G401 (cell line): ENCODE measurements at places on chromosomes 6 and 20. TPM values are rescaled to one million over a fixed set of nuclear protein-coding genes. Genes with fewer than 3 reads are reported as not detected.

DNA sequence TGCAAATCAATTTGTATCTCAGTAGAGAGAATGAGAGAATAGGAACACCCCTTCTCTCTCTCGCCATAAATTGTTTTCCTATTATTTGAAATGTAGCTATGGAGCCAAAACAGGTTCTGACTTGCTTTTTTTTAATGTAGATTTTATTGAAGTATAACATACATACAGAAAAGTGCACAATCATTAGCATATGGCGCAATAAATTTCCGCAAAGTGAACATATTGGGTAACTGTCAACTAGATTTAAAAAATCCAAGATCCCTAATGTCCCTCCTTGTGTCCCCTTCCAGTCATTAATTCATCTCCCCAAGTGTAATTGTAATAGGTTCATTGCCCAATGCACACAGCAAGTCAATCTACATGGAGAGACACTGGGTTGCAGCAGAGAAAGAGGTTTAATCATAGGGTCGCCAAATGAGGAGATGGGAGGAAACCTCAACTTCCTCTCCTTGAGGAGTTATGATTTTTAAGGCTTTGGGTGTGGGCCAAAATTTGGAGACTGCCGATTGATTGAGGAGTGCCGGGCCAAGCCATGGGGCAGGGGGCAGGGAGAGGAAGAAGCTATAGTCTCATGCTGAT, 43.3 kb upstream of the TGM3 start:
- DNase-seq: no peak

DNA sequence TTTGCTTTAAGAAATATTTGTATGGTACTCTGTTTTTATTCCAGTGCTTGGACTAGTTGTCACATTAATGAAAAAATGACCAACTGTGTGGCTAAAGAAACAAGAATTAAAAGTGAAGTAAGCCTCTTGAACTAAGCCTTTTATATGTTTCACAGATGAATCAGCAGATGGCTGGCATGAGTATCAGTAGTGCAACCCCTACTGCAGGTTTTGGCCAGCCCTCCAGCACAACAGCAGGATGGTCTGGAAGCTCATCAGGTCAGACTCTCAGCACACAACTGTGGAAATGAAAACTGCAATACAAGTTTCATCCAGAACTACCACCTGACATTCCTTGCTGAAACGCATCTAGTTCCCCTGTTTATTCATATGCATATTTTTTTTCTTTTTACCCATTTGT, 96.8 kb downstream of the B3GAT2 start:
- DNase-seq: peak; percentile 79

GRCh38 chr6:151263967-151264366, 24.2 kb downstream of the AKAP12 start:
- DNase-seq: no peak

HLA-DRB5 gene
- total RNA-seq: not detected in 2 replicates

WFDC12 gene
- total RNA-seq: not detected in 2 replicates

GRCh38 chr6:97240222-97240621, 42.8 kb downstream of the MMS22L start:
- DNase-seq: no peak

DNA sequence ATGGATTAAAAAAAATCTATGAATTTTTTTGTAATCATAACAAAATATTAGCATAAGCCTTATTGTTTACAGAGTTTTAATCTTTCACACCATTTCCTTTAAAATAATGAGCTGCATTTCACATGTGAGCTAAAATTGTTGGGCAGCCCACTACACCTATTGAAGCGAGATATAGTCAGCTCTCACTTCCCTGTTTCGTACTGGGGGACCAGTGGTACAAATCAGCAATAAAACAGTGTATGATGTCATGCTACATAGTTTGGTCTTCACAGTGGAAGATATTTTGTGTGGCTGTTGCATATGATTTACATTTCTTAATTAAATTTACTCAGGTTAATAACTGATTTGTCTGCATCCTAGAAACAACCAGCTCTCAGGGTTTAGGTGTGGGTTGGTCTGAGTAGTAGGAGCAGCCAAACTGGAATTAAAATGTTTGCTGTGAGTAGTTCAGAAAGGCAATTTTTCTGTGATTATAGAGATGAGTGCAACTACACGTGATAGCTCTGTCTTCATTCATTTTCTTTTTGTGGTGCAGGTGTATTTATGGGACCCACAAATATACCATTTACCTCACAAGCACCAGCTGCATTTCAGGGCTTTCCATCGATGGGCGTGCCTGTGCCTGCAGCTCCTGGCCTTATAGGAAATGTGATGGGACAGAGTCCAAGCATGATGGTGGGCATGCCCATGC, 99.3 kb downstream of the B3GAT2 start:
- no peak for DNase-seq

BTN1A1 gene
- 0.06 TPM in 1 of 2 replicates, not detected in the other for total RNA-seq

DNA sequence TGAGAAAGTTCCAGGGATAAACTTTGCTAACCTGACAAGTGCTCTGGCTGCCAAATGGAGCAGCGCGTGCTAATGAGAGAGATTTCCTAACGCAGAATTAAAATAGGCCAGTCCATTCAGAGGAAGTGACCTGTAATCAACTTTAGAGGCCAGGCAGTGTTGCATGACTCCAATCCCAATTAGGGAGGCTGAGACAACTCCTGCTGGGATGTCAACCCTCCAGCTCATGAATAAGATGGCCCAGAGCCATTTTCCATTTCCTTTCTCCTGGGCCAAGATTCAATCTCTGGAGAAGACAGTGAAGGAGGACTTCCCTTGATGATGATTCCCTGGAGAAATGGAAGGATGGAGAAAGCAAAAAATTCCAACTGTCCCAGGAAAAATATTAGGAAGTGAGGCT, 241.5 kb upstream of the RNF24 start:
- no peak for DNase-seq

- peak; percentile 8 for DNase-seq
Observed at GRCh38 chr20:53208110-53208832, 236.1 kb downstream of the TSHZ2 start.

GRCh38 chr20:44805979-44806620, 4.2 kb downstream of the RIMS4 start:
- peak; percentile 91 for DNase-seq

DNA sequence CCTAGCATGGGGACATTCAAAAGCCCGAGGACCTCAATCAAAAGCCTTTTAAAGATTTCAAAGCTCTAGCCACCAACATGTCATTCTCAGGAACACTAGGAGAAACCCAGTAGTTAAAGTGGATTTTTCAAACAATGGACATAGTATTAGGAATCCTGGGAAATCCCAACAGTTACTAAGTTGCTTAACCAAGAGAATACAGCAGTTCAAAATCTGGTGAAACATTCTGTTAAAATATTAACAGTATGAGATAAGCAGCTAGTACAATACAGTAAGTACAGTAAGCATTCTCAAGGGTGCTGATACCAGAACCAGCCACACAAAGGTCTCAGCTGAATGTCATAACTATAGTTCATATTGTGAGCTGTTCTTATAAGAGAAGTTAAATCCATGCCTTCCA, 68.6 kb downstream of the CDK19 start:
- DNase-seq: no peak

GRCh38 chr6:51983564-51983963, 103.8 kb downstream of the PKHD1 start:
- DNase-seq: no peak

GRCh38 chr6:26059941-26060340, 27.3 kb upstream of the HFE start:
- DNase-seq: no peak

GRCh38 chr6:7731294-7731693, 5.4 kb downstream of the BMP6 start:
- no peak for DNase-seq
